ENCODE measurements at places on chromosomes 6 and 20. TPM values are rescaled to one million over a fixed set of nuclear protein-coding genes. Genes with fewer than 3 reads are reported as not detected.

Gene VNN1
- total RNA-seq = 11.2 TPM

DNA sequence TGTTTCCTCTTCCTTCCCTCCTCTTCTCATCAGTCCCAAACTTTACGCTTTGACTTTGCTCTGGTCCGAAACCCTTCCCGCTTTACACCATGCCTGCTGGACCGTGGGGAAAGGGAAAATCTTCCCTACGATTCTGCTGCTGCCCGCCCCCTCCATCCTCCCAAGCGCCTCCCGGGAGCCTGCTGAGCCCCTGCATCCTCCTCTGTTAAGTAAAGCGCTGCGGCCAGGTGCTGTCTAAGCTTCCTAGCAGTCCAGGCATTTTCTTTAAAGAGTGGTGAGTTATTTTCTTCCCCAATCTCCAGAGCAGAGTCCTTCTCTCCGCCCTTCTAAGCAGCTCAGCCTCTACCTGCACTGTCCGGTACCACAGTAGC, 376.3 kb downstream of the RNGTT start:
- no peak overlapping the region for H3K4me3 ChIP-seq
- no peaks in the 10 kb centered on the region for H3K36me3 ChIP-seq
- H3K27me3 ChIP-seq = peaks cover 16% of the 10 kb centered on the region
- no peaks in the 10 kb centered on the region for H3K4me1 ChIP-seq

Gene ZNF334
- 4.3 TPM for total RNA-seq

Gene KIFC1
- total RNA-seq = 9.2 TPM

DNA sequence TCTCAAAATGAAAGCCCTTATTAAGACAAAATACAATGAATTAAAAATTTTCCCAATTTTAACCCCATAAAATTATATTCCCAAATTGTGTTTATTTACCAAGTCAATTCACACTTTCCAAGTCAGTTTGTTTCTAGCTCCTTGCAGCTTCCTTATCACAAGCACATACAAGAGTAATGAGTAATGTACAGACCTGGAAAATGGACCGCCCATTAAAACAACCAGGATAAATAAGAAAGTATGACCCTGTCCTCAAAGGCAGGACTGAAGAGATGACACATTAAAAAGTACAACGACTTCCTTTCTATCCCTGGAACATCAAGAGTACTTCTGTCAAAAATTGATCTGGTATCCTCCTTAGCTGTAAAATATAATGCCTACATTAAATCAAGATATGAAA, 47.1 kb upstream of the TMX4 start:
- no peaks in the 10 kb centered on the region for H3K4me1 ChIP-seq
- DNase-seq = no peak
- H3K27me3 ChIP-seq = no peaks in the 10 kb centered on the region

DNA sequence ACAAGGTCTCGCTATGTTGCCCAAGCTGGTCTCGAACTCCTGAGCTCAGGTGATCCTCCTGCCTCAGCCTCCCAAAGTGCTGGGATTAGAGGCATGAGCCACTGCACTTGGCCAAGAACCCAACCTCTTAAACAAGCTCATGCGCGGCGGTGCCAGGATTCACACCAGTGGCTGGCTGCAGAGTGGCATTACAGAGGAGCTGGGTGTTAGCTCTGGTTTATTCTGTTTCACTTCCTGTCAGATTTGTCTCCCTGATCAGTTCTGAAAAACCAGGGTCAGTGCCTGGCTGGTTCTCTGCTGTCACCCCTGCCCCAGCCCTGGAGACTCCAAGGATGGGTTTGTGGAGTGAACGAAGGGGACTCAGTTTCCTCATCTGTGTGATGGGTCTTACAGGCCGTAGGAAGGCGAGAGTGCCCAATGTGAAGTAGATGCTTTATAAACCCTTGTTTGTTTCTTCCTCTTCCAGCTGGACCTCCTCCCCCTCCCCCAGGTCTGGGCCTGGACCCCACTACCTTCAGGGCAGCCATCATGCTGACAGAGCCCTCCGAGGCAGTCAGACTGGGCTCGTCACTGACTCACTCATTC, 63.4 kb downstream of the UBE2V1 start:
- H3K4me3 ChIP-seq = no peak overlapping the region
- no peaks in the 10 kb centered on the region for H3K36me3 ChIP-seq
- H3K4me1 ChIP-seq = peaks cover 78% of the 10 kb centered on the region
- no peak overlapping the region for H3K27ac ChIP-seq

GRCh38 chr6:92887871-92888270, 531.5 kb downstream of the EPHA7 start:
- H3K27ac ChIP-seq = no peak overlapping the region
- DNase-seq = no peak
- H3K36me3 ChIP-seq = no peaks in the 10 kb centered on the region
- no peaks in the 10 kb centered on the region for H3K4me1 ChIP-seq
- no peaks in the 10 kb centered on the region for H3K27me3 ChIP-seq

DNA sequence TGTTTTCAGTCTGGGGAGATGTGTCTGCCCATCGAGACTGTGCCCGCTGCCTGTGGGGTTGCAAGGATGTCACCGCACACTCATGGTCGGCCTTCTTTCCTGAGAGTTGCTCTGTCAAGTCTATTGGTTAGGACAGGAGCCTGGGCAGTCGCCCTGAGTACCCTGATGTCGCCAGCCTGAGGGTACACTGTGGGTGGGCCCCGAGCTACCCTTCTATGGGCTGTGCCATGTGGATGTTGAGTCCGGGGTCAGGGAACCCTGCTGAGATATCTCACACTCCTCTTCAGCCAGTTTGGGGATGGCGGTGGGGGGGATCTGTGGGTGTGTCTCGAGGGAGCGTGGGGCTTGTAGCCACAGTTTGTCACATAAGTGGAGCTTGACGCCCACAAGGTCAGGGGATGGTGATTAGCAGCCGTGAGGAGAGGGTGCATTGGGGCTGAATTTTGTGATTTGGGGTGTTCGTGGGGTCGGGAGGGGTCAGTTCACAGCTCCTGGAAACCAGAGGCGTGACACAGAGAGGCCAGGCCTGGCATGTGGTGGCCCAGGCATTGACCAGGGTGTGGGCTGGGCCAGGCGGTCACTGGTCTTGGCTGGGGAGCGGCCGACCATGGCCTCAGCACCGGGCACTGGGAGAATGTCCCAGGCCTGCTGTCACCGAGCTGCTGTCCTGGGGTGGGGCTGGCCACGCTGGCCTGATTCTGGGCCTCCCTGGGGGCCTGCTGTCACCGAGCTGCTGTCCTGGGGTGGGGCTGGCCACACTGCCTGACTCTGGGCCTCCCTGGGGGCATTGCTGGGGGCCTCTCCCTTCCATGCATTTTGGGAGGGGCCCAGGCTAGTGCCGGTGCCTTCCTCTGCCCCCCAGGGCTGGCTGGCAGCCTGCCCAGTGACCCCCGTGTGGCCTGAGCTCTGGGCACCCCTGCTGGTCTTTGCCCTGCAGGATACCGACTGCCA, 1.6 kb upstream of the NPBWR2 start:
- DNase-seq = peak; percentile 76
- H3K36me3 ChIP-seq = no peaks in the 10 kb centered on the region
- no peak overlapping the region for H3K27ac ChIP-seq
- no peaks in the 10 kb centered on the region for H3K4me1 ChIP-seq
- no peak overlapping the region for H3K4me3 ChIP-seq
- no peaks in the 10 kb centered on the region for H3K27me3 ChIP-seq

DNA sequence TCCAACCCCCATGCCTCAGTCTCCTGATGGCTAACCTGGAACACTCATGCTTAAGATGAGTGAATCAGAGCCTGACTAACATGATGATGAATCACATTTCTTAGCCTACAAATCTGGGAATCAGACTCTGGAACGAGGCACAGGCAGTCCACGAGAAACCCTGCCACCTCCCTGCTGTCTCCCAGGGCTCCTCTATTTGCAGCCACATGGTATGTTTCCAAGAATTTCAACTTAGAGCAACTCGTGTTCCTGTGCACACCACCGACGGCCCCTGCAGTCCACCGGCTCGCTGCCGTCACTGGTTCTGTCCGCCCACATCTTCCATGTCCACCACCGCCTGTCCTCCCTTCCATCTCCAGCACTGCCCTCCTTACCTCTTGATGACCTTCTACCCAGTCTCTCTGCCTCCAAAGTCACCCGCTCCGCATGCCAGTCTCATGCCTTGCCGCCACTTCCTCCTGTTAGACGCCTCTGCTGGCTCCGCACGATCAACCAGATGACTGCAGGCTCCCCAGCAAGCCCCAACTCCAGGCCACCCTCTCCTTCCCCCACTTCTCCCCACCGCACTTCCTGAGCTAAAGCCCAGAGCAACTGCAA, 87.6 kb downstream of the AGPAT4 start:
- H3K36me3 ChIP-seq = no peaks in the 10 kb centered on the region
- DNase-seq = no peak
- no peak overlapping the region for H3K4me3 ChIP-seq
- no peaks in the 10 kb centered on the region for H3K27me3 ChIP-seq
- H3K4me1 ChIP-seq = no peaks in the 10 kb centered on the region

GRCh38 chr6:151807513-151808370, at the start of gene ESR1:
TSS of gene ESR1 (plus strand) at chr6:151807682. CDS start at chr6:151807913, 231 bp downstream.
- no peaks in the 10 kb centered on the region for H3K36me3 ChIP-seq
- H3K27ac ChIP-seq = no peak within 1 kb of the TSS
- DNase-seq = peak; percentile 76
- peak within 1 kb of the TSS; percentile 46 for H3K4me3 ChIP-seq

Gene BHLHE23
- total RNA-seq = not detected

GRCh38 chr20:25299806-25300205, 51.9 kb downstream of the PYGB start:
- no peaks in the 10 kb centered on the region for H3K27me3 ChIP-seq
- peaks cover 84% of the 10 kb centered on the region for H3K36me3 ChIP-seq
- H3K4me1 ChIP-seq = peaks cover 5% of the 10 kb centered on the region
- H3K4me3 ChIP-seq = no peak overlapping the region

Gene PDYN
- total RNA-seq = not detected

- no peaks in the 10 kb centered on the region for H3K4me1 ChIP-seq
- H3K27ac ChIP-seq = no peak overlapping the region
- no peak for DNase-seq
- H3K36me3 ChIP-seq = no peaks in the 10 kb centered on the region
- no peaks in the 10 kb centered on the region for H3K27me3 ChIP-seq
- H3K4me3 ChIP-seq = no peak overlapping the region
Measured at GRCh38 chr20:11502061-11502460, 415.6 kb upstream of the BTBD3 start.

DNA sequence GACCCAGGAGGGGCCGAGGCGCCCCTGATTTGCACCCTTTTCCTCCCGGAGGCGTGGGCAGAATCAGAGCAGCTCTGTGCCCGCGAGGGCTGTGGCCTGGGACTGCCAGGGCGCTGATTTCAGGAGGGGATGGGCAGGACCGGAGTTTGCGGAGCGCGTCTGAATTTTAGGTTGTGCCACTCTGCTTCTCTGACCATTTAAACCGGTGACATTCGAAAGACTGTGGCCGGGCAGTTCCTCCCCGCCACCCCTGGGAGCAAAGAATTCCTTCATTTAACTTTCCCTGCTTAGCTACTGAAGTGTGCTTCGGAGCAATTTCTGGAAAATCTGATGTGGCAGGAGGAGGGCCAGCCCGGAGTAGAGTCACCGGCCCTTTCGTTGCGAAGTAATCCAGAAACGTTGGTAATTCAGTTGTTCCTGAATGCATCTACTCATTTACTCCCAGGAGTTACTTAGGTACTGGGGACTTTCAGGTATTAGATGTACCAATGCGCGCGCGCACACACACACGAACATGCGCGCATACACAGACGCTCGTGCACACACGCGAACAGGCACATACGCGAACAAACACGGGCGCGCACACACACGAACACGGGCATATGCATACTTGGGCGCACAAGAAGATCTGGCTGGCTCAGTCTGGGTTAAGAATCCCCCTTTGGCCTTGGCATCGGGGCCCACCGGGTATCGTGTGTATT, 568 bp downstream of the CCDC170 start:
- peaks cover 48% of the 10 kb centered on the region for H3K4me1 ChIP-seq
- no peaks in the 10 kb centered on the region for H3K36me3 ChIP-seq
- peaks cover 7% of the 10 kb centered on the region for H3K27me3 ChIP-seq
- peak overlapping the region; percentile 79 for H3K4me3 ChIP-seq
- peak overlapping the region; percentile 83 for H3K27ac ChIP-seq

Gene IRF4
- total RNA-seq = 91.3 TPM

Gene HRH3
- total RNA-seq = not detected

Measured in spleen (tissue), 13 donors.